Stimulated activated CD8-positive, alpha-beta memory T cell treated with anti-CD3 and anti-CD28 coated beads, Interleukin-4, amount 100 ng/mL, for 1 hour (primary cell): ENCODE measurements at places on chromosomes 4 and X.

DNA sequence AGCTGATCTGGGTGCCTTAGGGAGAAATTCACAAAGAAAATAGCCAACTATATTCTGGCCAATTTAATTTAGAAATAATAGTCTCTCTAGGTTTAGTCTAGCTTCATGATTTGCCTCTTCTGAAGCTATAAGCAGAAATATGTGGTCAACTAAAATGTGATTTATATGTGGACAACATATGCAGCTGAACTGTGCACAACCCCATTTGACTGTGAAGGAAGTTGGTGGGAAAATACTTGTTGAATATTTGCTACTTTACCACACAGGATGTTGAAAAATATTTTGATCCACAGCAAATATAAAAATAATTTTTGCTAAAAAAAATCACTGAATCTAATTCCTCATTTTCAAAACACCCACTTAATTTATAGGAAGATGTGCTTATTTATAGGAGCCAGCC lies 15.7 kb upstream of the RNF128 start:
- no peak for DNase-seq

DNA sequence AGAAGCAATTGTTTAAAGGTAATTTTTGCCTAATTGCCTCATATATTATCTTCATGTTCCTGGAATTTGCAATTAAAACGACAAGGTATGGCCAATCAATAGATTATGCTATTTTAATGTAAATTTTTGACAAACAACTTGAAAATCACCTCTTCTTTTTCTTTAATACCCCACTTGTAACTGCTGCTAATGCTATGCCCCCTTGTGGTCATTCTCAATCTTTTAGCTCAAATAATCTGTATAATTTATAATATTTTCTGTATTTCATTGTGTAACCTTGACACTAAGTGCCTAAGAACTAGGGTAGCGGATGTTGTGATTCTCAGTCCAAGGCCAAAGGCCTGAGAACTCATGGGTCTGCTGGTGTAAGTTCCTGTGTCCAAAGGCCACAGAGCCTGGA lies 831.7 kb upstream of the POU3F4 start:
- no peak for DNase-seq

GRCh38 chr4:5755679-5756078 lies 44.7 kb downstream of the EVC start:
- DNase-seq: no peak

DNA sequence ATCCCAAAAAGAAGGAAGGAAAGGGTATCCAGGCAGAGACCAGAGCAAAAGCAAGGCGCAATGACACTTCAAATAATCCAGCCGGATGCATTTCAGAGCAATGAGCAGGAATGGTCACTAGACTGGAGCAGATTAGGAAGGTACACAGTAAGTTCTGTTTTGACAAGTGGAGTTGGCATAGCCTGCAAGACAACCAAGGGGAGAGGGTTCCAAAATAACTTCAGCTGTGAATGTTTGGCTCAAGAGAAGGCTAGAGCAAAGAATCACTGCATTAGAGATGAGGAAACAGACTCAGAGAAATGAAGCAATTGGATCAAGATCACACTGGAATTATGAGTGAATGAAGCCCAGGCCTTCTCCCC lies 90.0 kb upstream of the EGFL6 start:
- no peak for DNase-seq

DNA sequence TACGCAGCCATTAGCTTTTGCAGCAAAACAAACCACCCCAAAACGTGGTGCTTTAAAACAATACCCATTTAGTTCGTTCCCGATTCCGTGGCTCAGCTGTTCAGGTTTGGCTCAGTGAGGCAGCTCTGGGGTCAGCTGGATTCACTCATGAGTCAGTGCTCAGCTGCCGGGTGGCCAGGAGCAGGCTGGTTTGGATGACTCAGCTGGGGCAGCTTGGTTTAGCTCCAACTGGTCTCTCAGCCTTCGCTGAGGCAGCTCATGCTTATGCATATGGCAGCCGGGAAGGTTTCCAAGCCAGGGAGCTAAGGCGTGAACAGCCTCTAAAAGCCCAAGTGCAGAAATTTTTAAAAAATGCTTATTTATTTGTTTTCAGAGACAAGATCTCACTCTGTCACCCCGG lies 13.3 kb upstream of the CD99 start:
- DNase-seq: no peak
